Fibroblast of skin of right biceps (primary cell): ENCODE measurements at places on chromosomes 2 and 18.

DNA sequence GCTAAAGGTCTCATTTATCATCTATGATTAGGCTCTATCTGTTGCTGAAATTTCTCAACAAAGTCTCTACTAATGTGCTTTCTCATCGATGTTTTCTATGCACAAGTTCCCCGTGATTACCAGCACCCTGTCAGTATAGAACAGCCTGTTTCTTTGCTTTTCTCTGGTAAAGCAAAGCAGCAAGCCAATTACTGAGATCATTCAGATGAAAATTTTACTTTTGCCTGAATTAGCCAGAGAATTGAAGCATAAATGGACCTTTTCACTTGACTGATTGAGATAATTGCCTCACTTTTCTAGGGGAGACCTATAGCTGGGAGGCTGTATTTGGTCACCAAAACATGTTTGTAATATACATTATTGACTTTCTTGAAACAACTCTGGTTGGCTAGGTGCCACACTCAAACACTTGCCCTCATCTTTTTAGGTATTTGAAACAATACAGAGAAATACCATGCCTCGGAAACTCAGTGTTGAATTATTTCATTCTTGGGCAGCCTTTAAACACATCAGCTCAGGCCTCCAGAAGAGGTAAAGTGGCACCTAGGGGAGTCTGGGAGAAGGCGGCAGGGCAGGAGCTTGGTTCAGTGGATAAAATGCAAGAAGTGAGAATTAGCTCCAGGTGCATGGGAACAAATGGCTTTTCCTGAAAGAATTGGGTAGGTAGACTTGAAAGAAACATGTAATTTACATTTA, 96.2 kb downstream of the GALNT3 start:
- DNase-seq: no peak

- no peak for DNase-seq
These were observed 39.7 kb downstream of the RAPGEF4 start for GRCh38 chr2:172775319-172775718.

DNA sequence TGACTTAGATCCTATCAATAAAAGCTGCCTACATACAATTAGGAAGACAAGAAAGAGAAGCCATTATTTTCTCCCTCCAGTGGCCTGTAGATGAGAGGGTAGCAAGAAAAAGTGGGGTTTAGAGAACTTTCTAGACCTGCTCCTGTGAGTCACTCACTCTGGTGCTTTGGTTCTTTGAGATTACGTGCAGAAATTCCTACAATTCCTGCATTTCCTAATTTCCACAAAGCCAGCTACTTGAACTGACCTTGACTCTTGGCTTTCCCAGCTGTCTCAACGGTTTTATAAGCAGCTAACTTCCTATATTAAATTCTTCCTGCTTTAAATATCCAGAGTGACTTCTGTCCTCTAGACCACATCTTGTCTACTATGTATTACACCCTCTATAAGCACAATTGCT, 899.5 kb upstream of the KLHL29 start:
- DNase-seq: no peak

- no peak for DNase-seq
These were observed 75.6 kb upstream of the TACR1 start for GRCh38 chr2:75274936-75275335.

DNA sequence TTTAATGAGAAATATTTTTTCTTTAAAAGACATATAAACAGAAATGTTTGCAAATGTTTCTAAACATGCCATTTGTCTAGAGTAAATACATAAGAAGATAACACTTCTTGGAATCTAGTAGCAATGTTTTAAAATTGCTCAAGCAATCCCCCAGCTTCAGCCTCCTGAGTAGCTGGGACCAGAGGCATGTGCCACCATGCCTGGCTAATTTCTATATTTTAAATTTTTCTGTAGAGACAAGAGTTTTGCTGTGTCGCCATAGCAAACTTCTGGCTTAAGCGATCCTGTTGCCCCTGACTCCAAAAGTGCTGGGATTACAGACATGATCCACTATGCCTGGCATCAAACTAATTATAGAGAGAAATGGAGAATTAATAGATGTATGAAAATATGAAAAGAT, 14.6 kb upstream of the MBD2 start:
- no peak for DNase-seq
